ENCODE measurements at places on chromosomes 1 and 21.

GRCh38 chr1:47950471-47950870, 46.7 kb downstream of the TRABD2B start:
- no peak for DNase-seq

GRCh38 chr1:41728403-41729202, 190.1 kb downstream of the HIVEP3 start:
- peak; percentile 55 for DNase-seq

DNA sequence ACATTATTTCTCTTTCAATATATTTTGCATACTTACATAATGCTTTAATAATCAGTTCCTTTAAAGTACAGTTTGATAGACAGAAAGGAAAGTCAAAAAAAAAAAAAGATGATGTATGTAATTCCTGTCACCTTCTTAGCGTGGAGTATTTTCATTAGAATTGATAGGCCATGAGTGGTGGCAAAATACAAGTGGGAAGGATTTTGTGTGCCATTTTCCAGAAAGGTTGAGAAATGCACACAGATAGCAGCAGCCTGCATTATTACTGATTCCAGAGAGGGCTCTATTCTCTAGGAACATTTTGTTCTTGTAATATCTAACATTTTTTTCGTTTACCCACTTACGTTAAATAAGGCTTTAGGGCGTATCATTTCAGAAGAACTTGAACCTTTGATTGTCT, 475.6 kb downstream of the DSCAM start:
- DNase-seq, result no peak

GRCh38 chr1:58431901-58432620, 114.5 kb downstream of the OMA1 start:
- no peak for DNase-seq

DNA sequence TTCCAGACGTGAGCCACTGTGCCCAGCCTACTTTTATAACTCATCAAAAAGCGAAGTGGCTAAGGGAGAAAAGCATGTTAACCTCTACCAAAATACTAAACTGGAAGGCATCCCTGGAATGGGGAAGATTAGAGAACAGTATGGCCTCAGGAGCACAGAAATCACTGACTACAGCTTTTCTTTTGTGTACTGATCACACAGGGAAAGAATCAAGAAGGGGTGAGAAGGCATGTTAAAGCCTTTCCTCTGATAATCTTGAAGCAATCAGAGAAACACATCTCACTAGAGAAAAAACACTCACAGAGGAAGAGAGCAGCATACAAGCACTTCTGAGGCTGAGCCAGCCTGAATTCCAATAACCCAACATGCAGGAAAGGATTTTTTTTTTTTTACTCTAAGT, 10.7 kb downstream of the PCAT6 start:
- no peak for DNase-seq

GRCh38 chr1:172673761-172674160, 14.9 kb downstream of the FASLG start:
- no peak for DNase-seq
